NCI-H748 treated with DMSO at 0.1 percent for 48 hours (cell line): ENCODE measurements at places on chromosomes 5 and 9.

- no peak for DNase-seq
Observed at GRCh38 chr9:99114846-99115500, 10.1 kb downstream of the TGFBR1 start.

- DNase-seq: no peak
Observed at GRCh38 chr5:59246882-59247281, 646.6 kb downstream of the PDE4D start.

GRCh38 chr5:1799110-1799601 lies 481 bp downstream of the MRPL36 start:
- DNase-seq: no peak

DNA sequence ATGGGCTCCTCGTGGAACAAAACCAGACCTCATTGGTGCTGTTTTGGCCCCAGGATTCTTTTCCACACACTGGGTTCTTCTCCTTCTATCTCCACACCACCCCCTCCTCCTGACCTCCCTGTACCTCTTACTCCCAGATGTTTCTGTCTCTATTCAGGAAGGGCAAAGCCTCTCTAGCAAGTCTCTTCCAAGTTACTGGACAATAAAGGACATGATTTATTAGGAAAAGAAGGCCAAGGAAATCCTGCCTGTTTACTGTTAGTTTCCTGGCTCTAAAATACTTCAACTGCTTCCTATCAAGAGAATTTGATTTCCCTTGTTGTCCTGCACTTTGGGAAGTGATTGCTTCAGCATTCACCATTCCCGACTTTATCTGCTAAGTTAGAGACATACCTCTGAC lies 262.0 kb downstream of the SAXO1 start:
- no peak for DNase-seq

DNA sequence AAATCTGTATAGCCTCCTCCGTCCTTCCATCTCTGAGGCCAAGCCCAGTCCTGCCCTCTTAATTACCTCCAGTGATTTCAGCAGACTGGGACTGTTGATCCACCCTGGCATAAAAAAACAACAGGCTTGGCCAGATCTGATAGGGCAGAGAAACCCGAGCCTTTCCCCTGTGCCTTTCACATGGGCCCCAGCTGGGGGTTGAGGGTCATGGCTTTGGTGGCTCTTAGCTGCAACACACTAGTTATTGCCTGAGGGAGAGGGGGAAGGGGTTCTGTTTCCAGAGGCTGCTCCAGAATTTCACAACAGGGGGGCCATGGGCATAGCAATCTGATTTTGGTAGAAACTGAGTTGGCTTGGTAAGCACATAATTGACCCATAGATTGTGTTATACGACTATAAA lies 21.2 kb upstream of the PANK3 start:
- no peak for DNase-seq

- no peak for DNase-seq
Observed at GRCh38 chr9:128494108-128494745, 10.3 kb upstream of the GLE1 start.

- DNase-seq: no peak
Observed at GRCh38 chr9:38119560-38120236, 50.7 kb upstream of the SHB start.

DNA sequence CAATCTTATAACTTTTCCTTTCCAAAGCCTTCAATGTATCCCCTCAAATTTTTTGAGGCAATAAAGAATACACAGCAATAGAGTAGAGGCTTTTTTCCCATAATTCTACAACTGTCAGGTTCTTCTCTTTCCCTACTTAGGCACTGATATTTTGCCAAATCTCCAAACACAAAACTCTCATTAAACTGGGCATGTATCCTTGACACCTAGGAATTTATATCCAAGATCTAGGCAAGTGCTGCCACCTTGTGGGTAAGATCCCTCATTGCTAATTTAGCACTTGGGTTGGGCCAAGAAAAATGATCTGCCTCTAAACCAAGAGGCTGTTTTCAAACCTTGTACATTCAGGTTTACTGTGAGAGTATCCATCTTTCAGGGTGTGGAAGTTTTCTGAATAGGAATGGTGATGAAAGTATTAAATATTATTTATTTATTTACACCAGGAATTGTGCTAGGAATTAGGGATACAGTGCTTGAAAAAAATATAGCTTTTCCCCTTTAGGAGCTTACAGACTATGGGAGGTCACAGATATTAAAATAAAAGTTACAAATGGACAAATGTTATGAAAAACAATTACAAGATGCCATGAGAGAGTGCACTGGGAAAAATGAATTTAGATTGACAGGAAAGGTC lies 17.6 kb downstream of the TSTD2 start:
- peak; percentile 44 for DNase-seq

- DNase-seq: peak; percentile 99
Observed at GRCh38 chr9:117706421-117707116, 2.4 kb downstream of the TLR4 start.
